ENCODE measurements at places on chromosomes 5 and 9.

DNA sequence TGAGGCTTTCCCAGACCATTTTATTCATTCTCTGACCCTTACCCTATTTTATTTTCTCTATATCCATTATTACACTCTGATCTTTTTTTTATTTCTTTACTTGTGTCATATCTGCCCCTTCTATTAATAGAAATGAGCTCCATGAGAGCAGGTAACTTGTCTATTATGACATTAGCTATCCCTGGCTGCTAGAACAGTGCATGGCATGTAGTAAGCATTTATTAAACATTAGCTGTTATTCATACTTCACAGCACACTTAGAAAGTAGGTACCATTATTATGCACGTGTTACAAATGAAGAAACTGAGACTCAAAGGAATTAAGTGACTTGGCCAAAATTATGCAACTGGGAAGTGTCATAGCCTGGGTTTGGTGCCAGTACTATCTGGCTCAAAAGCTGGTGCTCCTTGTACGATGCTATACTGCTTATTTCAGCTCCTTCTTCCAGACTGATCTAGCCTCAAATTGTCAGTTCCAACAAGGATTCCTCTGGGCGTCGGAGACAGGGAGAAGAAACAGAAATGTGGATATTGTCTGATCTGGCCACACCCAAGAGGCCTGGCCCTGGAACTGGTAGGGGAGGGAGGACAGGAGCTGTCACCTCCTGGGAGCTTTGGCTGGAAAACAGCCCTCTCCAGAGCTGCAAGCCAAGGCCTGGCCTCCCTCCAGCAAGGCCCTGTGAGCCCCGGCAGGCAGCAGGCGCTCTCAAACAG is 10.8 kb upstream of the NIPAL4 start:
- DNase-seq = no peak

DNA sequence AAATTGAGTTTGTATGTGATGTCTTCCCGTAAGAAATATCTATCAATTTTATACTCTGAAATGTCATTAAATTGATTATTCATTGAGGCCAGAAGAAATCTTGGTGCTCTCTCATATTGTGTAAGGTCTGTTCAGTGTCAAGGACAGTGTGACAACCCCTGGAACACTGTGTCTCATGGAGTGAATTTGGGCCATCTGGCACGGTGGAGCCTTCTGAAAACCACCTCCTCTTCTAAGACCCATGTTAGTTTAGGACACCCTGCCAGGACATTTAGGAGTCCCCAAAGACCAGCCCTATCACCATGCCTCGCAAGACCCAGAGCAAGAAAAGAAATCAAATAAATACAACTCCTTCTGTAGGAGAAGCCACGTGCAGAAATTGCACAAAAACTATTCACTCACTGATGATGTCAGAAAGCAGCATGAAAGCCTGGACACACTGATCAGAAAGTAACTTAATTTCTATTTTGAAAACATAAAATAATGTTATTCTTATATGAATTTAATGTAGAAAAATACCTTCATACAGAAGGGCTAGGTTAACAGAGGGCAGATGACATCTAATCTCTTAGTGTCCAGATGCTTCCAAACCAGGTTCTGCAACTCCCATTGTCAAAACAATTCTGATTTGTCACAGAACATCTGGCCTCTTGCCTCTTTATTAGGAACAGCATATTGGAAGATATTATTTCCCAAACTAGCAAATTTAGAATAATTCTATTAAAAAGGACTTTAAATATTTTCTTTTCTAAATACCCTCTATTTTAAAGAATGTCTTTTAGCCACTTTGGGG is 298.8 kb downstream of the NR2F1-AS1 start:
- DNase-seq = no peak

DNA sequence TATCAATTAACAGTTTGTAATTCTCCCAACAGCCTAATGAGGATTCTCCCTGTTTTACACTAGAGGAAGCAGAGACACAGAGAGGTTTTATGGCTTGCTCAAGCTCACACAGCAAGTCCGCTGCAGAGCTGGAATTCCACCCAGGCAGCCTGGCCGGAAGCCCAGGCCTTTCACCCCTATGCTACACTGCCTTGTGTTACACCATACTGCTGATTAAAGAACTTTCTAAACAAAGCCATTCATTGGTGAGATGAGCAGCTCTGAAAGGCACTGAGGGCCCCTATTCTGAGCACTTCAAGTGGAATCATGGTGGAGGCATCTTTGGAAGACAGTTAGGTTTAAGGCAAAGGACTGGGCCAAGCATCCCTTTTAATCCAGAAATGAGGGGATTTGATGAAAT is 14.7 kb upstream of the LARP1 start:
- no peak for DNase-seq

DNA sequence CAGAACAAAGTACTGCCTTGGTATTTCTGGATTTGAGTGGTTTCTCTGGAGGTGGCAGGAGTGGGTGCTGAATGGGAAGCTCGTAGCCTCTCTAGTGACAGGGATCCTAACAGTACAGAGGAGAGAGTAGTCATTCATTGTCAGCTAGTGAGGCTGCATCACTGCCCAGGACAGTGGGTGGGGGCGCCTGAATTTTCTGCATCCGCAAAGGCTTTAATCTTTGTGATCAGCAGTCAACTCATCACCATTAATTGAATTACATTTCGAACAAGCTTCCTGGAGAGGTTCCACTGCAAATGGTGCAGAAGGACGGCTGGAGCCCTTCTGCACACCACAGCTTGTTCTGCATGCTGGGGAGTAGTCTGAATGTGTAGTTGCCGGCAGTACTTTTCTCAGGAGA is 77.5 kb downstream of the HSPA4 start:
- DNase-seq = no peak

GRCh38 chr5:59887274-59887673 is 6.3 kb downstream of the PDE4D start:
- DNase-seq = no peak

DNA sequence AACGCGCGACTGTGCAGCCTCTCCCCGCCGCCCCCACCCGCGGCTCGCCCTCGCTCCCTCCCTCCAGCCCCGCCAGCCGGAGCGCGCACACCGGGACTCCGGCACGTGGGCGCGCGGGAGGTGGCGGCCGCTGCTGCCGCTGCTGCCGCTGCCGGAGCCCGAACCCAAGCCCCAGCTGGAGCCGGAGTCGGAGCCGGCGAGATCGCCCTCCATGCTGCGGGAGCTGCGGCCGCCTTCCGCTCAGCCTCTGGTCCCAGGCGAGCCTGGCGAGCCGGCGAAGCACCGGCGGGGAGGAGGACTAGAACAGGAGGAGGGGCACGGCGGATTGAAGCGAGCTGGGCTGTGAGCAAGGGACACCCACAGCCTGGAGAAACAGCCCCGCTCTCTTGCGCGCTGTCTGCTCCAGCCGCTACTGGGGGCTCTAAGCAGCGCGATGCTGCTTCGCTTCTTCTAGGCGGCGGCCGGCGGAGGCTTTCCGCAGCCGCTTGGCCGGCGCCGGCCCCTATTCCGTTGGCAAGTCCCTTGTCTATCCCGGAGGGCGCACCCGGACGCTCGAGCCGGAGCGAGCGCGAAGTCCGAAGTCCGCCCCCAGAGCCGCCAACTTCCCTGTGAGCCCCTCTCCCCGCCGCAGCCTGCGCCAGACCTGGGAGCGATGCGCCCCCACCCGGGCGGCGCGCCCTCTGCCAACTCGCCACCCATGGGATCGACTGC is 598.7 kb upstream of the SGCD start:
- peak; percentile 71 for DNase-seq

DNA sequence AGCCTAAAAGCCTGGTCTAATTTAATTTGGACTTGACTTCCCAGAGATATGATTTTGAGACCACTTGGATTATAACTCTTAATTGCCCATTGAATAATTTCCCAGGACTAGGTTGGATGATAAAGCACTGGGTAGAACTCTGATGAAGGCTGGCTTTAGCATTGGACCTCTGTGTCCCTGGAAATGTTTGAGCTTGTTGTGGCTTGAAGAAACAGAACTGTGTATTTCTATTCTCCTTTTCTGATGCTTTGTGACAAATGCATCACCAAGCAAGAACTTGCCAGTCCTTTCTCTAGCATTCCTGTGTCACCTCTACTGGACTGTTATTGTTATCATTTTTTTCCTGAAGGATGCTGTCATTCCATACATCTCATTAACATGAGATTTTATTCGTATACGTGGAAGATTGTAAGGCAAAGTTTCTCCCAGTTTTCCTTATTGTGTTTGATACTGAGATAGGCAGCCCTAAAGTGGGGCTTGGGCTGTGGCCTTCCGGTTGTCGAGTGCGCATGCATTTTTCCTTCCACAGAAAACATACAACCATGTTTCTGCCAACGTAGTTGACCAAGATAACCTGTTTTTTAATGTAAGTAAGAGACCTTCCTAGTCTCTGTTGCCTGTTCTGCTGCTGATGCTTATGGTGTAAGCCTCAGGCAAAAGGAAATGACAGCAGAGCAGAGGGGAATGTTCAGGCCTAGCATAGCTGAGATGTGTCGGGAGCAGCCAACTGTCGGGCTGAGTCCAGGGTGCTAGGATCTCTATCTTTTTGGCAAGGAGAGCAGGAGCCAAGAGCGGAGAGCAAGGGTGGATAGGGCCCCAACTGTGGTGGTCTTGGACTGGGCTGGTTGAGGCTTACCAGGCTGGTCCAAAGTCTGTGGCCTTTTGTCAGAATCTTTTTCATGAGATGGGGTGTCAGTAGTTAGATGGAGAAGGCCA is 2.3 kb downstream of the NTRK2 start:
- DNase-seq = no peak

GRCh38 chr9:131264231-131264630 is 12.1 kb downstream of the FAM78A start:
- peak; percentile 36 for DNase-seq

All from iPS-NIHi11 (cell line).